ENCODE measurements at places on chromosomes 16 and 17. TPM values are rescaled to one million over a fixed set of nuclear protein-coding genes. Genes with fewer than 3 reads are reported as not detected.

DNA sequence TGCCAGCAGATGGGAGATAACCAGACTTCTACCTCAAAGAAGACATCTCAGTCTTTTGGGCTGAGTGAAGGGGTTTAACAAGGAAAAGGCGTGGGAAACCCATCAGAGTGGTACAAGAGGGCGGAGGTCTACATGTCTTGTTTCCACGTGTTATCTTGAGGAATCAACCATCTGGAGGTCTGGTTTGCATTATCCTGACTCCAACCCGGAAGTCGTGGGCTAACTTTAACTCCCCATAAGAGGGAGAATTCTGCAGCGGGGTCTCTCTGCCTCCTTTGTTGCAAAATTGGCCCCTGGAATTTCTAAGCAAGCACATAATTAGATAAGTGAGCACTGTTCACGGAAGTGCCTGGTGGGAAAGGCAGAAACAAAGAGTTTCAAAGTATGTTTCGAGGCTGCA, 398.7 kb upstream of the C16orf82 start:
- no peak for DNase-seq

DNA sequence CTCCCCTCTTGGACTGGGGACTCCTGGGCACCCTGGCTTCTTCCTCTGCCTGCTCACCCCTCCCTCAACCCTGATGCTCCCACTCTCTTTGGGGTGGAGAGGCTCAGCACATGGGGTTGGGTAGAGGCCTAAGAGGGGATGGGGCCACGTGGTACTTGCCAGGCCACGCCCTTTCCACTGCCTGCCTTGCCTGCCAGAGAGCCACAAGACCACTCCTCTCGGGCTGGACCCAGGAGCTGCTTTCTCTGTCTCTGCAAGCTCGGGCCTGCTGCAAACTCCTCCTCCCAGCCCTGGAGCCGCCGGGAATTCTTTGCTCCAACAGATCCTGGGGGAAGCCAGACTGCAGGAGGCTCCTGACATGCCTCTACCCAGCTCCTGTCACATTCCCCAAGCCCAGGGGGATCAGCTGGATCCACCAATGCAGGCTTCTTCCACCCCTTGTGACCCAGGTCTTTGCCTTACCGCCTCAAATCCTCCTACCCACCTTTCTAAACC, 11.8 kb downstream of the DLX4 start:
- peak; percentile 85 for DNase-seq

Gene BCL6B
- total RNA-seq = 11.4 TPM

- DNase-seq = peak; percentile 44
Measured at GRCh38 chr17:75047398-75048098, 523 bp downstream of the KCTD2 start.

GRCh38 chr17:77543801-77544200, 403.0 kb downstream of the SEC14L1 start:
- no peak for DNase-seq

- no peak for DNase-seq
Measured at GRCh38 chr17:55254375-55254774, 10.4 kb upstream of the HLF start.

Gene CBX2
- total RNA-seq = 85.5 TPM

Measured in WTC11 (cell line).